AG10803 (cell line): ENCODE measurements at places on chromosomes 13 and 19.

DNA sequence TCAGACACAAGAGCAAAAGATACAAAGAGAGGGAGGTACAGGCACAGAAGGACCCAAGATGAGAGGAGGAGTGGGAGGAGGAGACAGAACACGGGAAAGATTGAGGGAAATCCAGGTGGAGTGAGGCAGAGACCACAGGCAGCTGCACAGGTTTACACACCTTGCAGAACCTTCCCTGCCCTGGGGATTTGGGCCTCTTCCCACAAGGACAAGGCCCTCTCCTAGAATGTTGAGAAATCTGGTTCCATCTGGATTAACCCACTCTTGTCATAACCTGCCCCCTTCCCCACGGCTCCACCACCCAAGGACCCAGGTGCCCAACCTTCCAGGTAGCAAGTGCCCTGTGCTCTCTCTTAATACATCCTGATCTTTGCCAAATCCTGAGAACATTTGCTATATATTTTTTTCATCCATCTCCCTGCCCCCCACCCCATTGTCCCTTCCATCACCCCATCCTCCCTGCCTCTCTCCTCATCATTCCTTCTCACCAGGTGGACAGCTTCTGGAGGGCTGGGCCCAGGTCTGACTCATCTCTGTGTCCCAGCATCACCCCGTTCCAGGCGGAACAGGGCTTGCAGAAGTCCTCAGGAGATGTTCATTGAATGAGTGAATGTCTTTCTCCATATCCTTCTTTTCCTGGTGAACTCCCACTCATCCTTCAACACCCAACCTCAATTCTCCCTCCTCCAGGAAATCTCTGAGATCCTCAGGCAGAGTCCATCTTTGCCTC, 8.8 kb upstream of the KLK8 start:
- DNase-seq, result no peak

- no peak for DNase-seq
These were observed 157.4 kb downstream of the MZT1 start for GRCh38 chr13:72570019-72570418.

DNA sequence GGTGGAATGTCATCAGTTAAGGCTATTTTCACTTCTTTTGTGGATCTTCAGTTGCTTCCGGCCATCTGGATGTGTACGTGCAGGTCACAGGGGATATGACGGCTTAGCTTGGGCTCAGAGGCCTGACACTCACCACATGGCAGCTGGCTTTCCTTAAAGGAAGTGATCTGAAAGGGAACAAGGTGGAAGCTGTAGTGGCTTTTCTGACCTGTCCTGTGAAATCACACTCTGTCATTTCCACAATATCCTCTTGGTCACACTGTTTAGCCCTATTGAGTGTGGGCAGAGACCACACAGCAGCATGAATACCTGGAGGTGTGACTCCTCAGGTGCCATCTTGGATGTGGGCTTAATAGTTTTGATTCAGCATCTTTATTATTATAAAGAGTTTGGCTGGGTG, 4.5 kb upstream of the BAX start:
- no peak for DNase-seq

- DNase-seq, result no peak
These were observed 48.0 kb upstream of the ABCC4 start for GRCh38 chr13:95349267-95349666.

- no peak for DNase-seq
These were observed 20.4 kb downstream of the ZNF574 start for GRCh38 chr19:42096255-42096837.

GRCh38 chr19:40800997-40801377, 2.0 kb downstream of the EGLN2 start:
- no peak for DNase-seq

DNA sequence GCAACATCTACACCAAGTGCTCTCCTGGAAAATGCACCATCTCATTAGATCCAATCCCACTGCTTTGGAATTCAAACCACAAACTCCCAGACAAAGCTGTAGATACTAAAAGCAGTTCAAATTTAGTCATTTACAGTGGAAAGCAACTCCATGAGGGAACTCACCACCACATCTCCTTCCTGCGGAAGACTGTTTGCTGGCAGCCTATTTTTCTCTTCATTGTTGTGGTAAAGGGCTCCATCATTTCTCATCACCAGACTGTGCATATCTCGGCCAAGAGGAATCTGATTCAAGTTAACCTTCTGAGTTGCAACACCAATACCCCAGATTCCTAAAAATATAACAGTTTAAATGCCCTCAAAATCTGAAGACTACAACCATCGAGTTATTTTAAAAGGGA, 8.4 kb downstream of the SPRYD7 start:
- DNase-seq, result peak; percentile 93

- no peak for DNase-seq
These were observed 22.8 kb downstream of the ERICH6B start for GRCh38 chr13:45592758-45593157.

DNA sequence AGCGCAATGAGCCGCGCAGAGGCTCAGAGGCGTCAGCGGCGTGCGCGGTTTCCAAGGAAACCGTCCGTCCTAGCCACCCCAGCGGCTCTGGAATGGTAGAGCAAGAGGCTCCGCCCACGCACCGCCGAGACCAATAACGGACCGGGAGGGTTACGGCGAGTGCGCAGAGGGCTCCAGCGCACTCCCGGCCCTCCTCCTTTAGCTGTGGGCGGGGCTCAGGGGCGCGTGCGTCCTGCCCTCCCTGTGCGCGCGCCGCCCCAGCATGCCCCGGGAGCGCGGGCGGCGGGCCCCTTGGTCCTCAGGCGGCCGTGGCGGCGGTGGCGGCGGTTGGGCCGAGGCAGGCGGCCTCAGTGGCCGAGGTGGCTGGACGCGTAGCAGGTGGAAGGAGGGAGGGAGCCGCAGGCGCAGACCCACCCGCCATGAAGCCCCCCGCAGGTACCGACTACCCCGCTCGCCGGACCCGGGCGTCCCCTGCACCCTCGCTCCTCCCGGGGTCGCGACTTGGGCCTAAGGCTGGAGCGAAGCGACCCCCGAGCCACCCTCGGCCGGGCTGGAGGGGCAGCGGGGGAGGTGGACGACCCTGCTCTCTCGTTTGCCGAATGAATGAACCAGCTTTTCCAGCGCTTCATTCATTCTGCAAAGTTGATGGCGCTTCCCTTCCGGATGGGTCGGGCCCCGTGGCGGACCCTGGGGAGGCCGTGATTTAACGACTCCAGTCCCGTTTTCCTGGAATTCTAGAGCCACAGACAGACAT, at the start of gene THOP1:
TSS of gene THOP1 (plus strand) at position 260 of the 754 bp plus-strand sequence. CDS start at position 420, 160 bp downstream.
- DNase-seq, result peak; percentile 98

DNA sequence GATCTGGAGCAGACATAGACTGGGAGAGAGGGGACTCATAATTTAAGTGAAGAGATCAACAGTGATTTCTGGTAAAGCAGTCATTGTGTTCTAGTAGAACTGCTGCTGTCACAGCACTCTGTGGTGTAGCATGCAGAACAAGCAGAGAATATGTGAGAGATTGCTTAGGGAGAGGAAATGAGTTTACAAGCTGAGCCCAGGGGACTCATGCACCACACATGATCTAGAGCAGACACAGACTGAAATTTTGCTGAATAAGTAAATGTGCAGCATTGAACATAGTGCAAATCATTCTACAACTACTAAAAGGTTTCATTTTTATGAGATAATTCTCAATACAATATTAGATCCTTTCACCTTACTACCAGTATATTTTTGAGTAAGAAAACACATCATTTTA, 125.7 kb downstream of the MYO16 start:
- DNase-seq, result no peak

DNA sequence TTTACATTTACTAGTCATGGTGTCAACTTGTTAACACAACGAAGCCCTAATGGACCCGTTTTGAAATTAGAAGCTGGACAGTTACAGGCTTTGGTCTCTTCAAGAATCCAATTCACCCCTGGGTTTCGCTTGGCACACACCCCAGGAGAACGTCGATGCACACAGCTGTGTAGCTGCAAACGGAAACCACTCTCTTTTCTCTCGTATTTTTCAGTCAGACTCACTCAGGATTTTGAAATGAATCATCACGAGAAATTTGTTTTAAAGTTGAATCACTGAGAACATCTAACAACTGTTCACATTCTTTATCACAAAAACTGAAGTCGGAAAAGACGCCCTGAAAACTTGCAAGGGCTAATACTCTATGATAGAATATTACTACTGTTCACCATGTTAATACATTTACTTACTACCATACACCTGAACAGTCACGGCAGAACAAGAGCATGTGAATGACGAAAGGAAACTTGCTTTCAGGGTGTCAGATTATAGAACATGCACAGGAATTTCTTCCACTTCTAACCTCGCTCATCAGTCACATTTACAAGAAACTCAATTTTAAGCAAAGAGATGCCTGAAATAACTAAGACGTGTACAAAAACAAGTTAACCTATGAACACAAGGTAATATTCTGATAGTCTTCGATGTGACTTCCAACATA, 4.7 kb downstream of the PNMA8A start:
- peak; percentile 82 for DNase-seq

DNA sequence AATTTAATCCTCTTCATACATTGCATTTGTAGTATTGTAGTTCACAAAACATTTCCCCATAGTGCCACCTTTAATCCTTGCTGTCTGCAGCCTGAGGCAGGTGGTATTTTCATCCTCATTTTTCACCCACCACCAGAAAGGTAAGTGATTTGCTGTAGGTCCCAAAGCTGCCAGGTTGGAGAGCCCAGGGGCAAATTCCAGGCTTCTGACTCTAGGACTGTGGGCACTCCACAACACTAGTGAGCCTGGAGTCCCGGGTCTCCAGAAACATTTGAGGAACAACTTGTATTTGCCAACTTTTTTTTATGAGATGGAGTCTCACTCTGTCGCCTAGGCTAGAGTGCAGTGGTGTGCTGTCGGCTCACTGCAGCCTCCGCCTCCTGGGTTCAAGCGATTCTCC, 6.2 kb downstream of the ILF3 start:
- DNase-seq, result no peak

DNA sequence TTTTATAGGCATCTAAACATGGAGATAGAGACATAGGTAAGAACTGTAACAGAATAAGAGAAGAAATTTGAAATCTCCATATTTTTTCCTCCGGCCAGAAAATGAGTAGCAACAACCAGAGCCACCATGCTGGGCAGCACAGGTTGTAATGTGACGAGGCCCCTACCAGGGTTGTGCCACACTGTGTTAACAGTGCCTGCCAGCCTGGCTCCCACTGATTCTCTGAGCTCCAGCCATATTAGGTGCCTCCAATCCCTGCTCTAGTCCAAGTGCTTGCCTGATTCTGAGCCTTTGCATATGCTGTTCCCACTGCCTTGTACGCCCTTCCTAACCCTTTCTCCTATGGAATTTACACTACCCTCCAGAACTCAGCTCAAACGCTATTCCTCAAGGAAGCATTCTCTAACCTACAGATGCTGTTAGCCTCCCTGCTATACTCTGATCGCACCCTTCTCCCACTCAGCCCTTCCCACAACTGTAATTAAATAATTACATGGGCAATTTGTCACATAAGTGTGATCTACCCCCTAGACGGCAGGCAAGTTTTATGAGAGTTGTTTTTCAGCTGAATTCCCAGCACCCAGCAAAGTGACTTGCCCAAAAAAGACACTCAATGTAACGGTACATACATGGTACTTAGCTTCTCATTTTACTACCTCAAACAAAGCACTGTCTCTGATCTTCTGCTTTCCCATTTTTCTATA, 37.6 kb upstream of the STARD13 start:
- DNase-seq, result no peak

- DNase-seq, result peak; percentile 80
These were observed 51.1 kb downstream of the TNFRSF19 start for GRCh38 chr13:23621316-23621645.

GRCh38 chr13:72983085-72983768, 75.6 kb upstream of the KLF5 start:
- DNase-seq, result peak; percentile 81

DNA sequence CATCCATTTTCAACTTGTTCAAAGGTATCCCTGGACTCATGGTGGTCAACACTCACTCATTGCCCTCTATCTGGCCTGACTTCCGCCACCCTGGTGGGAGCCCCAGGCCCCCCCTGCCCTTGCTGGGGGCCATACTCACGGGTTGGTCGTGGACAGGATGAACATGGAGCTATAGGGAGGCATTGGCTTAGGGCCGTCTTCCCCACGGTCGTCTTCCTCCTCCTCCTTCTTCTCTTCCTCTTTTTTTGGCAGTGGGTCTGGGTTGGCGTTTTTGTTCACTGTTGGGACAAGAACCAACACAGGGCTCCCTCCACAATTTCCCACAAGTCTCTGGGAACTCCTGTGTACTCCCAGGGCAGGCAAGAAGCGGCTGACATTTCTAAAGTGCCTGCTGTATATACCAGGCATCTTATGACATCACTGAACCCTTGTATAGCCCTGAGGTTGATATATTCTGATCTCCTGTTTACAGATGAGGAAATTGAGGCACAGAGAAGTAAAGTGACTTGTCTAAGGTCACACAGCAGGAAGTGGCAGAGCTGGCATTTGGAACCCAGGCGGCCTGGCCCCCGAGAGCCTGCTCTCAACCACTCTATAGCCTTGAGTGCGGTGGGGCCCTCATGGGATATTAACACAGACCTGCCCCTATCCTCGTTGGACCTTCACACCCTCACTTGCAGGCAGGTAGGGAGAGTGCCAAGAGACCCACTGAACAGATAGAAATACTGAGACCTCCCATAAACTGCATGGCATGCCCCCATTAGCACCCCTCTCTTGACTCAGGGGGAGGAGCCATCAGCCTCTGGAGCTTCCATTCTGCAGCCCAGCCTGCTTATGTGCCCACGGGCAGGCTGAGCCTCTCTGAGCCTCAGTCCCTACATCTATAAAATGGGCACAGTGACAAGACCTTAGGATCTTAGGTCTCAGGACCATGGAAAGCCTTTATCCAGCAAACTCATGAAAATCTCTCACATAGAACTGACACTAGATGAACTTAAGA, 135.0 kb downstream of the IER2 start:
- DNase-seq, result no peak

GRCh38 chr13:40922437-40923040, 96.6 kb downstream of the ELF1 start:
- DNase-seq, result no peak

- no peak for DNase-seq
These were observed 421.4 kb upstream of the KLHL1 start for GRCh38 chr13:70529652-70530051.

GRCh38 chr19:3611841-3612240, 5.2 kb upstream of the TBXA2R start:
- no peak for DNase-seq

GRCh38 chr13:31172001-31172400, 10.3 kb upstream of the HSPH1 start:
- peak; percentile 55 for DNase-seq

- DNase-seq, result no peak
These were observed 3.1 kb downstream of the KLK14 start for GRCh38 chr19:51079481-51080110.

DNA sequence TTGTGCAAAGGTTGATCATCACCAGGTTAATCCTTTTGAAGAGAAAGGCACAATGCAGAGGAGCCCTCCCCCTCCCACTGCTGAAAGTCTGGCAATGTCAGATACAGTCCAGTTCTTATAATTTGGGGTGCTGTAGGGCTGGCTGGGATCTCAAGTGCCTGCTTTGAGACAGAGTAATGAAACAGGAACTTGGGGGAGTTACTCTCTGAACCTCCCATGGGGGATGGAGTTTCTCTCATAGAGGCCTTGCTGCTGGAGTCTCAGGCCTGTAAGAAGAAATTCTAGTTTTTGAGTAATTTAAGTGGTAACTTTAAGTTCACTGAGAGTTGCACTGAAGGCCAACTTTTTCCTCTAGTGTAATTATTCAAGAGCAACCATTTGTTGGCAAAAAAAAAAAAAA, 410.5 kb downstream of the KCNRG start:
- no peak for DNase-seq

- no peak for DNase-seq
These were observed 1017.3 kb upstream of the PCDH20 start for GRCh38 chr13:62432906-62433305.

- peak; percentile 75 for DNase-seq
These were observed 55.0 kb downstream of the ZIC5 start for GRCh38 chr13:99916366-99917103.

- DNase-seq, result no peak
These were observed 195.8 kb downstream of the RAP2A start for GRCh38 chr13:97629601-97630272.
